ENCODE measurements at places on chromosomes 6 and 20. TPM values are rescaled to one million over a fixed set of nuclear protein-coding genes. Genes with fewer than 3 reads are reported as not detected.
A peak's percentile ranks its signal among the peaks of the same experiment; 100 is the strongest.

GRCh38 chr6:151098166-151098565 is 141.6 kb upstream of the AKAP12 start:
- no peak overlapping the region for H3K4me3 ChIP-seq
- no peaks in the 10 kb centered on the region for H3K4me1 ChIP-seq
- H3K27me3 ChIP-seq = no peaks in the 10 kb centered on the region

DNA sequence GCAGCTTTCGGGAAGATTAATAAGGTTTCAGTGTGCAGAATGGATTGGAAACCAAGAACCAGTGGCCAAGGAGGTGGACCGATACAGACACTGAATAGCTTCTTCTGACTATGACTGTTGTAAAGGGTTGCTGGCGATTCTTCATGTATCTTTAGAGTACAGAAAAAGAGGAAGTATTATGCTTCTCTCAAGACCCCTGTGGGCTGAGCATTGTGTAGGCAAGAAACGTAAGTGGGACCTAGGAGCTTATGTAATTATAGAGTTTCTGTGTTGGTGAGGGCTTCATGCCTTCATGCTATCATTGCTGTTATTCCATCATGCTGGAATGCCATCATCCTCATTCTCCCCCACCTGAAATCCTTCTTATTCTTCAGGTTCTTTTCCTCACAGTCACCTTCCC is 105.4 kb upstream of the AKIRIN2 start:
- H3K4me3 ChIP-seq = no peak overlapping the region
- H3K4me1 ChIP-seq = no peaks in the 10 kb centered on the region
- no peak for DNase-seq
- no peaks in the 10 kb centered on the region for H3K36me3 ChIP-seq

GRCh38 chr20:56974499-56975250 is 291.8 kb downstream of the BMP7 start:
- peaks cover 23% of the 10 kb centered on the region for H3K27me3 ChIP-seq
- no peaks in the 10 kb centered on the region for H3K36me3 ChIP-seq
- H3K4me3 ChIP-seq = no peak overlapping the region
- no peaks in the 10 kb centered on the region for H3K4me1 ChIP-seq
- peak; percentile 32 for DNase-seq

The CDH4 gene
- 3.2 TPM for total RNA-seq

The ADGRG6 gene
- 89.2 TPM for total RNA-seq

GRCh38 chr6:31510007-31510406 is 12.1 kb downstream of the MICB start:
- no peak overlapping the region for H3K27ac ChIP-seq
- H3K4me1 ChIP-seq = peaks cover 8% of the 10 kb centered on the region
- H3K4me3 ChIP-seq = no peak overlapping the region
- H3K27me3 ChIP-seq = no peaks in the 10 kb centered on the region

GRCh38 chr6:94071835-94072234 is 652.5 kb upstream of the EPHA7 start:
- H3K4me3 ChIP-seq = no peak overlapping the region
- no peaks in the 10 kb centered on the region for H3K36me3 ChIP-seq
- H3K4me1 ChIP-seq = no peaks in the 10 kb centered on the region
- H3K27me3 ChIP-seq = no peaks in the 10 kb centered on the region
- H3K27ac ChIP-seq = no peak overlapping the region

The LY6G6F gene
- total RNA-seq = not detected

- no peak for DNase-seq
- H3K36me3 ChIP-seq = no peaks in the 10 kb centered on the region
- H3K4me3 ChIP-seq = no peak overlapping the region
These were observed 228.8 kb downstream of the ARID1B start for GRCh38 chr6:157005940-157006339.

GRCh38 chr6:24881376-24881775 is 54.4 kb downstream of the RIPOR2 start:
- H3K27ac ChIP-seq = no peak overlapping the region
- no peak for DNase-seq
- no peak overlapping the region for H3K4me3 ChIP-seq
- no peaks in the 10 kb centered on the region for H3K27me3 ChIP-seq

DNA sequence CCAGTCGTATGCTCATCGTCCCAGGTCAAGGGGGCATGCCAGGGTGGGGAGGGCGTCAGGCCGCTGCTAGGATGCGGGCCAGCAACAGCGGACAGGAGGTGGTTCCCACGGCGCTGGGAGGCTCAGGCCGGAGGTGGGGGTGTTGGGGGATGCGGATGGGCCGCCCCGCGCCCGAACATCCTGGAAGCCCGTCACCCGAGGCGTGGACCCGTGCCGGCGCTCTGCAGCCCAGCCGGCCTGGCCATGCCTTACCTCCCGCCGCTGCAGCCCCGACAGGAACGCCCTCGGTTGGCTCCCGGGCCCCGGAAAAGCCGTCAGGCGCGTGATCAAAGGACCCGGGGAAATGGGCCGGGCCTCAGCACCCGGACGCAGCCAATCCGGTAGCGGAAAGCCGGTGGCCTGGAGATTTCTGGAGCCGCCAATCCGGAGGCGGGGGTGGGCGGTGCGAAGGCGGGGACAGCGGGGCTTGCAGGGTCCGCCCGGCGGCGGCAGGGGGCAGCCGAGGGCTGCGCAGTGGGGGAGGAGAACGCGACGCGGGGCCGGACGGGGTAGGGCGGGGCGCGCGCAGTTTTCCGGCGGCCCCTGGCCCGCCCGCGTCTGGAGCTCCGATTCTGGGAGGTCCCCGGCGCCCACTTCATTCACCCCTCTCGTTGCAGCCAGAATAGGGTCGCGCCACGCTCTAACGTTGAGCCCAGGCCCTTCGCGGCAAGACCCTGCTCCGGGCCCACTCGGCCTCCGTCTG is at the start of gene SMIM29:
TSS of gene SMIM29 (minus strand) at position 280 of the 742 bp plus-strand sequence. CDS start 1,215 bp downstream, outside the sequence.
- no peaks in the 10 kb centered on the region for H3K27me3 ChIP-seq
- H3K4me3 ChIP-seq = peak within 1 kb of the TSS; percentile 83
- peaks cover 27% of the 10 kb centered on the region for H3K4me1 ChIP-seq
- H3K27ac ChIP-seq = peak within 1 kb of the TSS; percentile 80
- DNase-seq = peak; percentile 84

The ATF6B gene
- 68.7 TPM for total RNA-seq

- no peak overlapping the region for H3K27ac ChIP-seq
- no peak for DNase-seq
- no peaks in the 10 kb centered on the region for H3K36me3 ChIP-seq
- H3K4me1 ChIP-seq = no peaks in the 10 kb centered on the region
- H3K27me3 ChIP-seq = no peaks in the 10 kb centered on the region
- no peak overlapping the region for H3K4me3 ChIP-seq
These were observed 873.5 kb downstream of the EPHA7 start for GRCh38 chr6:92545861-92546260.

The PNPLA1 gene
- not detected for total RNA-seq

The SMOC2 gene
- 0.93 TPM for total RNA-seq

DNA sequence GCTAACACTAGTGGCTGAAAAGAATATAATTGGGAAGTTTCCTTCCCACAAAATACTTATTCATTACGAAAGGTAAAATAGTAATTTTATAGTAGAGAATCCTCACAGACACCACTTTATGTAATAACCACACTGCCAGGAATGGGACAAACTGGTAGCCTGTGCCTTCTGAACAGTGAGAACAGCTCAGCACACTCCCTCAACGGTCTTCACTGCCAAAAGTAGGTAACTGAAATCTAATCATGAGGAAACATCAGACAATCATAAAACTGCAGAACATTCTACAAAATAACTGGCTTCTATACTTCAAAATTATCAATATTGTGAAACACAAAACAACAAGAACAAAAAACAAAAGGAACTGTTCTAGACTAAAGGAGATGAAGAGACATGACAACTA is 44.1 kb downstream of the NUP153 start:
- H3K4me3 ChIP-seq = no peak overlapping the region
- no peak for DNase-seq
- H3K36me3 ChIP-seq = peaks cover 55% of the 10 kb centered on the region
- H3K27ac ChIP-seq = no peak overlapping the region
- H3K4me1 ChIP-seq = no peaks in the 10 kb centered on the region

GRCh38 chr20:20363799-20364592 is 3.9 kb upstream of the INSM1 start:
- peaks cover 57% of the 10 kb centered on the region for H3K27me3 ChIP-seq
- H3K36me3 ChIP-seq = no peaks in the 10 kb centered on the region
- no peak overlapping the region for H3K4me3 ChIP-seq
- DNase-seq = no peak

The SEC23B gene
- total RNA-seq = 61.5 TPM

DNA sequence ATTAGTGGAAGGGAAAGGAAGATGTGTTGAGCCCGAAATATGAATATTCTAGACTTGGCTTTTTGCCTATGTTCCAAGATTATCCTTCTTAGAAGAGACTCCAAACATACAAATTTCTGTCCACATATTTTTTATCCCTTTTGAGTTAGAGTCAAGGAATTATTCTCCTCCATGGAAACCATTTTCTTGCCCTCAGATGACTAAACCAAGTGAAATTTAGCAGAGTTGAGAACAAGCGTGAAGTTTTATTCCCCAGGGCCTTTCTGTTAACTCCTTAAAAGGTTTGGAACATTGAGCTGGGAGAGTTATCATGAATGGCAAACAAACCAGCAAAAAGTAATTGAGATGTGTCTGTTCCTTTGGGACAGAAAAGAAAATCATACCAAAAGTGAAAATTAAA is 286.1 kb upstream of the PLCB4 start:
- no peaks in the 10 kb centered on the region for H3K36me3 ChIP-seq
- no peaks in the 10 kb centered on the region for H3K27me3 ChIP-seq
- no peak overlapping the region for H3K27ac ChIP-seq
- peaks cover 5% of the 10 kb centered on the region for H3K4me1 ChIP-seq
- H3K4me3 ChIP-seq = no peak overlapping the region

Data from astrocyte (in vitro differentiated cells and primary cell).